Smooth muscle cell of trachea (primary cell): ENCODE measurements at places on chromosomes 6 and 20. TPM values are rescaled to one million over a fixed set of nuclear protein-coding genes. Genes with fewer than 3 reads are reported as not detected.

GGT7 gene
- 14.4 and 20.7 TPM in 2 replicates for total RNA-seq

OTOR gene
- total RNA-seq: not detected in 2 replicates

BEND6 gene
- 7.7 and 17.7 TPM in 2 replicates for total RNA-seq

FABP7 gene
- total RNA-seq: 0.15 TPM in 1 of 2 replicates, not detected in the other

TBC1D20 gene
- 36.1 and 45.7 TPM in 2 replicates for total RNA-seq

CFAP61 gene
- 0.17 TPM in 1 of 2 replicates, not detected in the other for total RNA-seq

PPP1R16B gene
- under 0.01 and 0.15 TPM in 2 replicates for total RNA-seq

RSPO3 gene
- total RNA-seq: 2.0 and 2.3 TPM in 2 replicates

KHDC1L gene
- not detected in 2 replicates for total RNA-seq
